Sigmoid colon (tissue), 7 donors: ENCODE measurements at places on chromosomes 13 and 19. TPM values are rescaled to one million over a fixed set of nuclear protein-coding genes. Genes with fewer than 3 reads are reported as not detected.

- no peak for DNase-seq
Observed at GRCh38 chr19:42311657-42312056, 1.5 kb upstream of the TMEM145 start.

DNA sequence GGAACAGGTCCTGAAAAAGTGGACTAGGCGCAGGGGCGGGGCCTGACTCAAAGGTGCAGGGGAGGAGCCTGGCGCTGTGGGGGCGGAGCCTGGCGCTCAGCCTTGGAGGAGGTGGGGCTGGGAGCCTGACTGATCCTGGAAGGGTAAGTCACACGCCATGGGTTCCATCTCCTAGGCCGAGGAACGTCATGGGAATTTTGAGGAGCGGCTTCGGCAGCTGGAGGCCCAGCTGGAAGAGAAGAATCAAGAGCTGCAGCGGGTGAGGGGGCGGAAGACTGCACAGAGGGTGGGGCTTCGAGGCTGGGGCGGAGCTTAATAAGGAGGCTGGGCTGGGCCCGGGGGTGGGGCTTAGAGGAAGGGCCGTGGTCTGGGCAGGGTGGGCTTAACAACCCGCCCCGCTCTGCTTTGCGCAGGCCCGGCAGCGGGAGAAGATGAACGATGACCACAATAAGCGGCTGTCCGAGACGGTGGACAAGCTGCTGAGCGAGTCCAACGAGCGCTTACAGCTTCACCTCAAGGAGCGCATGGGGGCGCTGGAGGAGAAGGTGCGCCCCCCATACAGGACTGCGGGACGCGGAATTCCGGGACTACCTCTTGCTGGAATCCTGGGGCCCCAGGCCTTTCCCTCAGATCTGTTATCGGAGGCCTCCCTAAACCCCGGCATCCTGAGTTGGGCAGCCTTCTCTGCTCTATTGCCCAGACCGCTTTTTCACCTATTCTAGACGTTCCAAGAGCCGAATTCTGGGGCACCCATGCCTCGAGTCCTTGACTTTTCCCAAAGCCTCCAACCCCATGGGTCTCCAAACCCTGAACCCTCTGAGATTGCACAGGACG is 14.5 kb downstream of the PPFIA3 start:
- peak; percentile 81 for DNase-seq

The LGALS14 gene
- total RNA-seq, result not detected

GRCh38 chr13:40252241-40252640 is 414.2 kb downstream of the FOXO1 start:
- no peak for DNase-seq

- no peak for DNase-seq
Observed at GRCh38 chr13:94709001-94709834, 3.1 kb downstream of the SOX21 start.

- no peak for DNase-seq
Observed at GRCh38 chr13:111610081-111610480, 289.6 kb downstream of the TEX29 start.

GRCh38 chr13:112451512-112452379 is 75.6 kb downstream of the SPACA7 start:
- DNase-seq, result peak; percentile 46

DNA sequence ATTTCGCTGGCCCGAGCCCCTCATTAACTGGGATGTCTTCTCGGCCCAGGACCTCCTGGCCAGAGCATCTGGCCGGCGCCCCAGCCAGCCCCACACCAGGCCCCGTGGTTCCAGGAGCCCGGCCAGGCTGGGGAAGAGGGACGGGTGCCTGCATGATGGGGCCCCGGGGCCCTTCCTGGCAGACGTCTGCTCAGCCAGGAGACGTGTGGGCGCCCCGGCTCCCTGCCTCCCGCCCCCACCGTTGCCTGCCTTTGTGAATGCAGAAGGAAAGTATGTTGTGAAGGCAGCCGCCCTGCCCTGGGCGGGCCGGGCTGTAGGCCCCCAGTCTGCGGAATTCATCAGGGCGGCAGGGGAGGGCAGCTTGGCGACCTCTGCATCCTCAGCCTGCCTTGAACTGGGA is 4.4 kb upstream of the COMP start:
- DNase-seq, result no peak

The SRRM5 gene
- not detected for total RNA-seq

- DNase-seq, result no peak
Observed at GRCh38 chr13:29454931-29455481, 140.5 kb downstream of the SLC7A1 start.

DNA sequence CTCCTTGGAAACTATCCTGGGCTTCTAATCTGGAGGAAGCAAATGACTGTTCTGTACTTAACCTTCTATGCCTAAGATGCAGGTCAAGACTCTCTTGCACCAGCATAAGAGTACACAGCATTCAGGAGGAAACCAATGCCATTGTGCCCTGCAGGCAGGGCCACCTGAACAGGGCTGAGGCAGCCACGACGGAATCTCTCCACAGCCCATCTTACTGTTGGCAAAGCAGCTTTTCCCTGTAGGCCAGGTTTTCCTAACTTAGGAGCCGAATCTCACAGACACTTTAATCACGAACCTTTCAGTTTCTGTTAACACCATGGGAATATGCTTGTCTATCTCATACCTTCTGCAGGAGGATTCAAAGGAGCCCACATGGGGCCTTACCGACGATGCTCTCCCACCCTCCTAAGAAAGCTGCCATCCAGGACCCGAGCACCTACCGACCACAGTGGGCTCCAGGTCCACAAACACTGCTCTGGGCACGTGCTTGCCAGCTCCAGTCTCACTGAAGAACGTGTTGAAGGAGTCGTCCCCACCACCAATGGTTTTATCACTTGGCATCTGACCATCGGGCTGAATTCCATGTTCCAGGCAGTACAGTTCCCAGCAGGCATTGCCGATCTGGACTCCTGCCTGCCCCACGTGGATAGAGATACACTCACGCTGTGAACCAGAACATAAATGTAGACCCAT is 2.6 kb downstream of the TUBA3C start:
- DNase-seq, result no peak

GRCh38 chr13:21055511-21056045 is 5.8 kb downstream of the LATS2 start:
- no peak for DNase-seq

DNA sequence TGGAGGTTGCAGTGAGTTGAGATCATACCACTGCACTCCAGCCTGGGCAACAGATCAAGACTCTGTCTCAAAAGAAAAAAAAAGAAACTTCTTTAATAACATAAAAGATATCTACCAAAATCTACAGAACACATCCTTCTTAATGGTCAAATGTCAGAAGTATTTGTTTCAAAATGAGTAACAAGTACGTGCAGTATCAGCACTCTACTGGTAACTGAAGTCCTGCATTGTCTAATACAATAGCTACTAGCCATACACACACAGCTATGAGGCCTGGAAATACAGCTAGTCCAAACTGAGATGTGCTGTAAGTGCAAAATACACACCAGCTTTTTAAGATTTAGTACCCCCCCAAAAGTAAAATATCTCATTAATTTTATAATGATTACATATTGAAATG is 88.1 kb downstream of the TSC22D1 start:
- no peak for DNase-seq

DNA sequence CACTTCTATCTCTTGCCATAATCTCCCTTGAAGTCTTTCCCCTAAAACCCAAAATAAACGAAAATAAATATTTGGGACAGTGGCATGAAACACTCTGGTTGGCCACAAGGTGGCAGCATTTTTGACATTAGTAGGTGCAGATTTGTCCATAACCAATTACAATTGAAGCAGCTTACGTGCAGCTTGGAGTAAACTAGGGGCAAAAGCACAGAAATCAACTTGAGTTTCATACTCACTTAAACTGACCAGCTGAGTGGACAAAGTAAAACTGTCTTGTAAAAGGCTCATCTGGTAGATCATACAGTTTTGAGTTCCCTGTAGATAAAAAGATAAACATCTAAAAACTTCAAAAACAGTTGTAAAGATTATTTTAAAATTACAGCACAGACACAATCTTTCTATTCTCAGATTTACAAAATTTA is 18.8 kb downstream of the PDCD5 start:
- no peak for DNase-seq

DNA sequence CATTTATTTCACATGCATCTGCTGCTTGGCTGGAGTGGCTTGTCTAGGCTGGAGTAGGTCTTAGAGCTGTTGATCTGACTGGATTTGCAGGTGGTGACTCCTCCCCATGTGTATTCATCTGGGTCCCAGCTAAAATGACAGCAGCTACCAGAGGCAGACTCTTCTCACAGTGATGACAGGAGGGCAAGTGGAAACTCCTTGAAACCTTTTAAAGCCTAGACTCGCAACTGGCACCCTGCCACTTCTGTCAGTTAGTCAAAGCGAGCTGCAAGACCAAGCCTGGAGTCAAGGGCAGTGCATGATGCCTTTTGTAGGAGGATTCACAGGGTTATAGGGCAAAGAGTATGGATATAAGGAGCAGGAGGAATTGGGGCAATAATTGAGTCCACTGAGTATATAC is 65.2 kb downstream of the TEX26 start:
- no peak for DNase-seq

- no peak for DNase-seq
Observed at GRCh38 chr13:73290844-73291243, 232.0 kb downstream of the KLF5 start.

The ZNF154 gene
- 8.4 TPM for total RNA-seq

- no peak for DNase-seq
Observed at GRCh38 chr13:43558939-43559338, 227.8 kb downstream of the ENOX1 start.

DNA sequence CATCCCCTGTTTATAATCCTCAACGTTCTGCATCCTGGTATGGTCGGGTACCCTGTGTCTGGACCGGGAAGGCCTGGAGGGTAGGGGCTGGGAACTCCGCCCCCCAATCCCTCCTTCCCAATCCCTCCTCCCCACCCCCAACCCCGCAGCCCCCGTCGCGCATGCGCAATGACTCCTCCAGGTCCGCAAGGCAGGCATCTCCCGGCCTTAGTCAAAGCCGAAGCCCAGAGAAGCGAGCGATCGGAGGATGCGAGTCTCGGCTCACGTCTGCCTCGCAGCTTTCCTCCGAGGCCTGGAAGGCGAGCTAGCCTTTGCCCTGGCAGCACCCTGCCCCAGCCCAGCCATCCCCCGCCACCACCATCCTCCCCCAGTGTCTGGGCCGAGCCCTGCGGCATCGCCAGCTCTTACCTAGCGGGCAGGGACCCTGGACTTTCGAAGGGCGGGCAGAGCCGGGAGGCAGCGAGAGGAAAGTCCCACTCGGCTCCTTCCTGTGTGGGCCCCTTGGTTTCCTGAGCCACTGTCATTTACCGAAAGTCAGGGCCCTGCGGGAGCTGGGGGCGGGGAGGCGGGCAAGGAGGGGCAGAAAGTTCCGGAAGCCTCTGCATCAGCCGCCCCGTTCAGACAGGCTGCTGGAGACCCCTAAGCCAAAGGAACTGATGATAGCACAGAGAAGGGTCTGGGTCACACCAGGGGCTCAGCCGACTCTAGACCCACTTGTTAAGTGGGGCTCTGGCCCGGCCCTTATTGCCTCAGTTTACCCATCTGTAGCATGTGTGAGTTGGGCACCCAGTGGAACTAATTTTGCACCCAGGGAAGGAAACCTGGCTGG is at the start of gene JAK3:
Gene JAK3 (minus strand): TSS at position 445 of the 829 bp plus-strand sequence. CDS start 3,565 bp downstream, outside the sequence.
- no peak for DNase-seq

GRCh38 chr13:70585109-70585508 is 476.9 kb upstream of the KLHL1 start:
- DNase-seq, result no peak

GRCh38 chr19:2254064-2254872 is 1.9 kb downstream of the JSRP1 start:
- no peak for DNase-seq

GRCh38 chr19:42360787-42361544 is 29.1 kb downstream of the CNFN start:
- DNase-seq, result no peak

GRCh38 chr13:56424246-56424645 is 716.5 kb upstream of the PRR20A start:
- DNase-seq, result no peak

The C19orf18 gene
- total RNA-seq, result 0.66 TPM

- DNase-seq, result no peak
Observed at GRCh38 chr13:40506592-40507446, 159.6 kb downstream of the FOXO1 start.

DNA sequence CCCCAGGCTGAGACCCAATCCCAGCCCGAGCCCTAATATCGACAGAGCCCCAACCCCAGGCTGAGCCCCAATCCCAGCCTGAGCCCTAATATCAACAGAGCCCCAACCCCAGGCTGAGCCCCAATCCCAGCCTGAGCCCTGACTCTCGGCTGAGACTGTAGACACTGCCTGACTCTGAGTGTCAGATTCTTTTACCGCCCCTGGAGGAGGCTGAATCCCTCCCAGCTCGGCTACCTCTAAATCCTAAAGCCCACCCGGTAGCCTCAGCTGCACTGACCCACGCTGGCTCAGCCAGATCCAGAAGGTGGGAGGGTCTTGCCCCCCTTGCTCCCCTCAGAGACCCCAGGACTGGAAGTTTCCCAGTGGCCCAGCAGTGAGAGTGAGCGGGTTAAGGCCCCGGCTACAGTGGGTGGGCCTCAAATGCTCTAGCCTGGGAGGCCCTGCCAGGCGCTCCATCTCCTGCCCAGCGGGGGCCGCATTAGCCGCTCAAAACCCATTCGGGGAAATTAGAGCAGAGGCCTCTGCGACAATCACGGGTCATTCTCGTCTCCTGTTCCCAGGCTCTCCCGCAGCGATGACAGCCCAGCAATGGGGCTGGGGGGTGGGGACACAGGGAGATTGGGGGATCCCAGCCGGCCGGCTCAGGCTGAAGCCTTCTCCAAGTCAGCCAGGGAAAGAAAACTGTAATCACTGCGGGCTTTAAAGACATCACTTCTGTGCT is 43.8 kb downstream of the ZNRF4 start:
- no peak for DNase-seq

DNA sequence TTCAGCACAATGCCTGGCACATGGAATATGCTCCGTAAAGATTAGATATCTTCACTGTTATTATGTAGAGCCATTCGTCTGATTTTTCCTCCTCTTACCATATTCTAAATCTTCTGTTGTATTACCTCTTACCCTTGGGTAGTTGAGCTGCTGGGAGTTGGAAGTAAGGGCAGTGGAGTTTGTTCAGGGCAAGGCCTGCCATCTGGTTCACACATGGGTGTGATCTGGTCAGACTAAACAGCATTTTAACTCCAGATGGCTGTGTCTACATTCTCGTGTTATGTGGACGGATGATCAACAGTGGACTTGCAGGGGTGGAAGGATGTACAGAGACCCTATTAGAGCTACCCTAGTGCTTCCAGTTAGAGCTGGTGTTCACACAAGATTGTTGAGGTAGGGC is 164.9 kb downstream of the ZIC5 start:
- no peak for DNase-seq

The COX6B2 gene
- total RNA-seq, result 0.16 TPM

The KLK15 gene
- not detected for total RNA-seq

- DNase-seq, result no peak
Observed at GRCh38 chr19:2952953-2953481, 8.2 kb upstream of the ZNF77 start.

DNA sequence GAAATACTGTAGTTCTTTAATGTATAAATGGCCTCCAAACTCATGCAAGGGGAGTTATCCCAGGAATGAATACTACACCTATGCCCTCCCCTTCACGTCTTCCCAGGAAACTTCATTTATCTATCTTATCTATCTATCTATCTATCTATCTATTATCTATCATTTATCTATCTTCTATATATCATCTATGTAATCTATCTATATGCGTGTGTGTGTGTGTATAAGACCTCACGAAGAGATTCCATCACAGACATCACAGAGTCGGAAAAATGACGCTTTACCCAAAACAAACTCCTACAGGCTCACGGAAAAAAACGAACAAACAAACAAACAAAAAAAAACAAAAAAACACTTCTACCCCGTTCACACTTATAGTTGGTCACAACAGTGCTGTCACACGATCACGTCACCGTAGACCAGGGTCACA is 486 bp downstream of the ZNF529 start:
- DNase-seq, result no peak

The WDR87 gene
- total RNA-seq, result not detected

- no peak for DNase-seq
Observed at GRCh38 chr13:102012299-102013293, 389.3 kb downstream of the FGF14 start.
